ENCODE measurements at places on chromosomes 6 and 20.

DNA sequence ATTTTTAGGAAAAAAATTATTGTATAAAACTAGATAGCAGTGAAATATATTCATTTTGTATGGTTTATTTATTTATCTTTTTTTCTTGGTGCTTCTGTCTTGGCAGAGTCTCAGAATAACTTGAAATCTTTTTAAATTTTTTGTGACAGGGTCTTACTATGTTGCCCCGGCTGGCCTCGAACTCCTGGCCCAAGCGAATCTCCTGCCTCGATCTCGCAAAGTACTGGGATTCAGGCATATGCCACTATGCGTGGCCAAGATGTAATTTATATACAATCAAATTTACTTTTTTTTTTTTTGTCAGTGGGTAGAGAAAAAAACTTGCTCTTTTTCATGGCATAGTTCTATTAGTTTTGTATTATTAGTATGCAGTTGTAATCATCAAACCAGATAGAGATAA is 13.7 kb downstream of the CBFA2T2 start:
- DNase-seq: no peak
- no peak overlapping the region for H3K27ac ChIP-seq
- no peak overlapping the region for H3K4me3 ChIP-seq

GRCh38 chr6:140437619-140438345 is 1063.3 kb upstream of the CITED2 start:
- H3K27ac ChIP-seq: no peak overlapping the region
- H3K4me3 ChIP-seq: no peak overlapping the region
- no peak for DNase-seq

GRCh38 chr6:60867548-60867947 is 1418.5 kb downstream of the KHDRBS2 start:
- H3K4me3 ChIP-seq: no peak overlapping the region
- H3K36me3 ChIP-seq: no peaks in the 10 kb centered on the region
- no peak for DNase-seq
- no peaks in the 10 kb centered on the region for H3K4me1 ChIP-seq
- no peak overlapping the region for H3K27ac ChIP-seq

DNA sequence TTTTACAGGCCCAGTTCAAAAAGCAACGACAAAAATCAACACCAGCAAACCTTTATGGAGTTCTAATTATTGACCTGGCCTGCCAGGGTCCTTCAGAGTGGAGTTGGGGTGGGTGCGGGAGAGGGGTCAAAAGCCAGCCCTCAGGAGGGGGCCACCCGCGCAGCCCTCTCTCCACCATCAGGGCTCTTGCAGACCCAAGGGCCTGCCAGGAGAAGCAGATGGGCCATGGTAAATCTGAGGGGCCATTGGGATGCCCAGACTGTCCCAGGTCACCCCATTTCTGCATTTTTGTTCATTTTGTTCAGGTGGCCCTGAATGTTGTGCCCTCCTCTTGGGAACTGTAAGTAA is 88.4 kb downstream of the DHX35 start:
- H3K4me1 ChIP-seq: no peaks in the 10 kb centered on the region
- no peak for DNase-seq
- H3K27ac ChIP-seq: no peak overlapping the region
- H3K27me3 ChIP-seq: peaks cover 54% of the 10 kb centered on the region

GRCh38 chr6:30483677-30484279 is 5.5 kb upstream of the HLA-E start:
- DNase-seq: peak; percentile 70
- peaks cover 23% of the 10 kb centered on the region for H3K4me1 ChIP-seq
- H3K4me3 ChIP-seq: no peak overlapping the region
- peaks cover 62% of the 10 kb centered on the region for H3K27me3 ChIP-seq
- H3K36me3 ChIP-seq: peaks cover 5% of the 10 kb centered on the region
- no peak overlapping the region for H3K27ac ChIP-seq

- H3K4me1 ChIP-seq: no peaks in the 10 kb centered on the region
- H3K36me3 ChIP-seq: no peaks in the 10 kb centered on the region
- H3K4me3 ChIP-seq: no peak overlapping the region
- no peak overlapping the region for H3K27ac ChIP-seq
- no peaks in the 10 kb centered on the region for H3K27me3 ChIP-seq
Observed at GRCh38 chr6:50353603-50354002, 303.9 kb upstream of the DEFB112 start.

DNA sequence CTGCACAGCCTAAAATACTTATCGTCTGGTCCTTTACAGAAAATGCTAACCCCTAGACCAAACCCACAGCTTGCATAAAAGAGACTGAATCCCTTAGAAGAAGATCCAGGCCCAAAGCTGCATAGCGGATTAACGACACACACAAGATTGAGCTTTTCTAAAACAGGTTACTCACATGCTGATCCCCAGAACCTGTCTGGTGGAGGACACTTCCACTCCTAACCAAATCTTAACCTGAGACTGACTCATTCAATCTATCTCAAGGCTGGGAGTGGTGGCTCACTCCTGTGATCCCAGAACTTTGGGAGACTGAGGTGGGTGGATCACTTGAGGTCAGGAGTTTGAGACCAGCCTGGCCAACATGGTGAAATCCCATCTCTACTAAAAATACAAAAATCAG is 2.8 kb upstream of the SLPI start:
- no peak for DNase-seq
- H3K36me3 ChIP-seq: peaks cover 16% of the 10 kb centered on the region
- H3K27ac ChIP-seq: no peak overlapping the region
- H3K4me3 ChIP-seq: no peak overlapping the region
- no peaks in the 10 kb centered on the region for H3K27me3 ChIP-seq
- peaks cover 37% of the 10 kb centered on the region for H3K4me1 ChIP-seq

DNA sequence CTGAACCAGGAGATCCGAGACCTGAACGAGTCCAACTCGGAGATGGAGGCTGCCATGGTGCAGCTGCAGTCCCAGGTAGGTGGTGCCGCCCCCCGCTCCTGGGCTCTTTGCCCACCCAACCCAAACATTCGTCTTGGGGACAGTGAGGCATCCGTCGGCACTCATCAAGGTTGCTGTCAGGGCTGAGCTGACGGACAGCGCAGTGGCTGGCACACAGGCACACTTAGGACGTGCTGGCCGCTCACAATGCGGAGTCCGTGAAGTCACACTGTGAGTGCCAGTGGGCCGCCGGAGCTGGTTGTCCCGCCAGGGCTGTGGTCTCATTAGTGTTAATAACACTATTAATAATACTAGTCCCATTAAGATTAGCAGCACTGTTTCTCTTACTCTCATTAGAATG is 18.2 kb upstream of the PCMTD2 start:
- H3K4me1 ChIP-seq: no peaks in the 10 kb centered on the region
- peaks cover 40% of the 10 kb centered on the region for H3K27me3 ChIP-seq
- no peak overlapping the region for H3K27ac ChIP-seq
- H3K4me3 ChIP-seq: no peak overlapping the region

DNA sequence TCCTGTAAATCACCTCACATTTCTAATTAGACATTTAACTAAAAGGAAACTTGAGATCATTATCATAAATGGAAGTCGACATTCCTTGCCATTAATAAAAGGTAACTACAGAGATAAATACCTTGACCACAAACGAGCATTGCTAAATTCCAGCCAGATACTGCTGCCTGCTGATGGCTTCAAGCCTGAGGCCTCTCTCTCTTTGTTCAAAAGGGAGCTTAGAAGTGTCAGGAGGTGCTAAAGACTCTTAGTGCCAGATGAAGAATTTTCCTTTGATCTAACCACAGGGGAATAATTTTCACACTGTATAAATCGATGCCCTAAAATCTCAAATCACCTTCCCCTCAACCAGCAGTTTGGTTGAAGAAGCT is 248.2 kb upstream of the PMEPA1 start:
- no peaks in the 10 kb centered on the region for H3K36me3 ChIP-seq
- no peak overlapping the region for H3K4me3 ChIP-seq
- no peak for DNase-seq
- H3K27me3 ChIP-seq: no peaks in the 10 kb centered on the region
- no peak overlapping the region for H3K27ac ChIP-seq
- no peaks in the 10 kb centered on the region for H3K4me1 ChIP-seq

GRCh38 chr6:319177-320131 is 27.2 kb downstream of the DUSP22 start:
- H3K4me1 ChIP-seq: no peaks in the 10 kb centered on the region
- H3K27ac ChIP-seq: no peak overlapping the region
- no peak overlapping the region for H3K4me3 ChIP-seq
- H3K27me3 ChIP-seq: no peaks in the 10 kb centered on the region

- peaks cover 8% of the 10 kb centered on the region for H3K4me1 ChIP-seq
- H3K36me3 ChIP-seq: no peaks in the 10 kb centered on the region
- no peak overlapping the region for H3K27ac ChIP-seq
- no peak overlapping the region for H3K4me3 ChIP-seq
Observed at GRCh38 chr6:90574610-90575009, 12.3 kb downstream of the MAP3K7 start.

- H3K27ac ChIP-seq: no peak overlapping the region
- no peak for DNase-seq
- H3K27me3 ChIP-seq: peaks cover 85% of the 10 kb centered on the region
- no peaks in the 10 kb centered on the region for H3K36me3 ChIP-seq
Observed at GRCh38 chr20:44018942-44019637, 104.4 kb downstream of the TOX2 start.

- H3K4me1 ChIP-seq: peaks cover 11% of the 10 kb centered on the region
- DNase-seq: no peak
- H3K27me3 ChIP-seq: peaks cover 7% of the 10 kb centered on the region
- H3K4me3 ChIP-seq: no peak overlapping the region
- H3K27ac ChIP-seq: peak overlapping the region; percentile 80
Observed at GRCh38 chr6:163264662-163265035, 149.9 kb upstream of the QKI start.

- no peaks in the 10 kb centered on the region for H3K4me1 ChIP-seq
- H3K27me3 ChIP-seq: no peaks in the 10 kb centered on the region
- DNase-seq: no peak
- peaks cover 4% of the 10 kb centered on the region for H3K36me3 ChIP-seq
- no peak overlapping the region for H3K4me3 ChIP-seq
Observed at GRCh38 chr6:161215193-161215592, 58.7 kb downstream of the AGPAT4 start.

DNA sequence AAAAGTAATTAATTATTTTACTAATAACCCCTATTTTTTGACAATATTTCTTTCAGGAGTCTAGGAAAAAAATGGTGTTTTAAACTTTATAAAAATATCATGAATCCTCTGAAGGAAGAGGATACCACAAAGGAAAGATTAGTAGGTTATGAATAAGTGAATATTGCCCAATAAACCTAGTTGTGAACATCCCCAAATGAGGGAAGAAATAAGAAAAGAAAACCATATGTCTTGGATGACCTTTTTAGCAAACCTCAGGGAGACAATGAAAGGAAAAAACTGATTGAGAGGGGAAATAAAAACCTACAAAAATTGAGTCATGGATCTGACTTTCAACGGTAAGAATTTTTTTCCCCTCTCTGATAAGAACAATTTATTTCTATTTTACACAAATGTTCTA is 34.4 kb downstream of the TENT5A start:
- no peak for DNase-seq
- H3K27ac ChIP-seq: no peak overlapping the region
- no peaks in the 10 kb centered on the region for H3K4me1 ChIP-seq
- no peak overlapping the region for H3K4me3 ChIP-seq
- no peaks in the 10 kb centered on the region for H3K36me3 ChIP-seq

DNA sequence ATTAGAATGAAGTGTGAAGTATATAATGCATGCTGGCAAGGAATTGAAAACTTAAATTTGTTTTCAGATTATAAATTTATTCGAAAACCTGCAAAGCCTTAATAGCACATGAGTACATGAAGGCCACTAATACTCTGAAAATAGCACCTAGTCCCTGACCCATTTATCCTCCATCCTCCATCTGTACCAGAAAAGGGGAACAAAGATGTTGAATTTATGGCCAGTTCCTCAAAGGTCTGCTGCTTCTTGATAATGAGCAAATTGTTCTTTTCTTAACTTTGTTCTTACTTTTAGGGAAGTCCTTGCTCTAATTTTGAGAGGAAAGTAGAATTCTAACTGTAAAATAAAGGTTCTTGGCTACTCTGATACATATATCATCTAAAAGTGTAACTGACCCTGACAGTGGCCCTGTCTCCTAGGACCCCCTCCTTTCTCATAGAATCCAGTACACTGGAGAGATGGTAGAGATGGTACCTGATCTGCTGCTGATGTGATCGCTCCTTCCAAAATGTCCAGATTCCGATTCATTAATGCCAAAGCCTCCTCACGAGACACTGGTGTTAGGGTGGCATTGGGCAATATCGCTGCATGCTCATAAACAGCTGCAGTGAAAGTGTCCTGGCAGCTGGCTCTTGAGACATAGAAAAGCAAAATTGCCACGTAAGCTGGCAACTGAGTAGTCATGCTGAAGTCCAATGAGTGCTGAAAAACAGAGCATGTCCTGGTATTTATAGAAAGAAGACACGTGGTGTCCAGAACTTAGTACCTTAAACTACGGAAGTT is at the start of gene VNN1:
TSS of gene VNN1 (minus strand) at position 704 of the 783 bp plus-strand sequence. CDS start at position 684, 20 bp downstream.
- H3K27me3 ChIP-seq: no peaks in the 10 kb centered on the region
- DNase-seq: no peak
- peaks cover 12% of the 10 kb centered on the region for H3K36me3 ChIP-seq
- H3K27ac ChIP-seq: peak within 1 kb of the TSS; percentile 90

DNA sequence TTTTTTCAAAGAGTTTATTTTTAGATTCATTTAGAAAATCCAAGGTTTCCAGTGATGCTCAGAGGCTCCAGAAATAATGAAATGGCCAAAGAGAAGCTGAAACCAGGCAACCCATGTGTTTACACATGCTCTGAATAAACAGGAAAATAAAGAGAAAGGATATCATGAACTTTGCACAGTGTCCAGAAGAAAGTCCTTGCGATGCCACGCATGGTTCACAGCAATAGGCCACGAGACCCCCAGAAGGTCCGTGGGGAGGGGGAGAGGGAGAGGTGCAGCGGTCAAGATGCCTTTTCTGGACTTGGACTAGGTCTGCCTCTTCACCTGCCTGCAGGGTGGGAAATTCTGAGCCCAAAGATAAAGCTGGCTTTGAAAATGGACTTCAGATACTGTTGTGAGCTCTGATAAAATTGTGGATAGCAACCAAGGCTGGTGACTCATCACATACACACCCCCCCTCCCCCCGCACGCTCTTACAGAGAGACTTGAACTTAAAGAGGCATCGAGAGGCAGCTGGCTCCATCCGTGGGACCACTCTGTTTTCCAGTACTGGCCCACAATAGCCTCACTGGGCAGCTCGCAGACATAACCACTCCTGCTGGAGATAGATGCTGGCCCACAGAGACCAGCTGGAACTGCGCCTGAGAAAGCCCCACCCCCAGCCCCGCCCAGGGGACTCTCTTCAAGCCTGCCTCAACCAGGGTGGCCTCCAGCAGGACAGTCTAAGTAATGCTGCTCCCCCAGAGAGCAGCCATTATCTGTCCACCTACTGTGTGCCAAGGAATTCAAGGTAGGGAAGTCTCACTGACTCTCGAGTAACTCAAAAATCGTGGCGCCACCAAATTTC is 21.2 kb upstream of the NFATC2 start:
- H3K4me3 ChIP-seq: peak overlapping the region; percentile 17
- peaks cover 68% of the 10 kb centered on the region for H3K27me3 ChIP-seq
- peak; percentile 79 for DNase-seq

DNA sequence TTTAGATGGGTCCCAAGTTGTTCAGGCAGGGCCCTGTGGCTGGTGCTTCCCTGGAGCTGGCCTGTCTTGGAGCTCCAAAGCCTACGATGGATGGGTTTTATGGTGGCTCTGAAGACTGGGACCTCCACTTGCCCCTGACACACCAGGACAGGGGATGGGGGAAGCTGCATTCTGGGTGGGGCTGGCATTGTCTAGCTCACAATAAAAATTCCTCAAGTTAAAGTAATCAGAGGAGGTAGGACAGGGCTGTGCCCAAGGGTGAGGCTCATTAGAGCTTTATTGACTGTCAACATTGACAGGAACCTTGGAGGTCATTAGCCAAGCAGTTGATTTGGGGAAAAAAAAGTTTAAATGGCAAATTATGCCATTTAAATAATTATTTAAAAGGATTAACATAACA is 35.7 kb downstream of the TFAP2C start:
- no peaks in the 10 kb centered on the region for H3K36me3 ChIP-seq
- no peak overlapping the region for H3K27ac ChIP-seq
- H3K4me3 ChIP-seq: no peak overlapping the region
- peaks cover 26% of the 10 kb centered on the region for H3K27me3 ChIP-seq
